ENCODE measurements at places on chromosomes 4 and X.

DNA sequence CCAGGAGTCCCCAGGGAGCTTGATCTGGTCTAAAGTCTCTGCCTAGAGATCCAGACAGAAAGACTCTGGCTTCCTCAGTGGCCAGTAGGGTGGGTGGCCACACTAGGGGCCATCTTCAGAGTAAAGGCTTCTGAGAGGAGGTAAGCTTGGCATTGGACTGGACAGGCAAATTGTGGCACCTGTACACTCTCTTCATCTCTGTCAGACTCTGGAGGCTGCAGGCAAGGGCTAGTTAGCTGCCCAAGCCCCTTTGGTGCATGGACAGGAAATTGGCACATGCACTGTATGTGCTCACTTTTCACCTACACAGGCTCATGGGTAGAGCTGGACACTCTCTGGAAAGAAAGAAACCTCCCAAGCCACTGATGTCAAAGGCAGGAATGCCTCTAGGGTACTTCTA is 142.8 kb downstream of the PJA1 start:
- no peak for DNase-seq

DNA sequence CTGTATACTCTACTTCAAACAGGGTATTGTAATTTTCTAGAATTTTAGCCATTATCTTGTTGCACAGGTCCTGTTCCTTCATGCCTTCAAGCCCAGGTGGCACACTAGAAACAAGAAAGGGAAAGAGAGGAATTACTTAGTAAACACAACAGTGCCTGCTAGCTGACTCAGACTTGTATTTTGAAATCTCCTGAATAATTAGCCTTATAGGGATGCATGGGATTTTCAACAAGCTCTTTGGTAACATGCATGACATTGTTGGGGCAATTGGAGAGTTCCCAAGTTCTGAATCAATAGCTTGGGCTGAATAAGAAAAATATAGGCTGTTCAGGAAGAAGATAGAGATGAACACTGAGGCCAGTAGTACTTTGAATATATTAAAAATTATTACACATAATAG is 118.8 kb downstream of the FAM13A start:
- no peak for DNase-seq

DNA sequence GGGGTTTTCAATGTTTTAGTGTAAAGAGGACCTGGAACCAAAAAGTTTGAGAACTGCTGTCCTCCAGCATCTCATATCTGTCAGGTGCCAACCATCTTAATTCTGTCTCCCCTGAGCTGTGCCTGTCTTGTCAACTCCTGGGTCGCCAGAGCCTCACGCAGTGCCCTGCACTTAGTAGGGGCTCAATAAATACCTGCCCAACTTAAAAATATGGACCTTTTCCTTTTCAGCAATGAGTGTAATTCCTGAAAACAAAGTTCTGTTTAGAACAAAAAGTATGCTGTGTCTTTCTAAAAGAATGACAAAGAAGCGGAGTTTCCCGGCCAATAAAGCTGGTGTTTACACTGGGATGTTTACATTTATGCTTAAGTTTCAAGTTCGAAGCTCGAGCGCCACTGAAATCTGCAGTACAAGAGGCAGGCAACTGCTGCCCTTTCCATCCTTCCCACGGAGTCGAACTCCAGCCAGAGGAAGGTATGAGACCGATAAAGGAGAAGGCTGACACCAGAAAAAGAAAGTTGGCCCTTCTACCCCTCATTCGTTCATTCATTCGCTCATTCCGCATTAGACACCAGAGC is 1.1 kb upstream of the HTATSF1 start:
- DNase-seq, result no peak

DNA sequence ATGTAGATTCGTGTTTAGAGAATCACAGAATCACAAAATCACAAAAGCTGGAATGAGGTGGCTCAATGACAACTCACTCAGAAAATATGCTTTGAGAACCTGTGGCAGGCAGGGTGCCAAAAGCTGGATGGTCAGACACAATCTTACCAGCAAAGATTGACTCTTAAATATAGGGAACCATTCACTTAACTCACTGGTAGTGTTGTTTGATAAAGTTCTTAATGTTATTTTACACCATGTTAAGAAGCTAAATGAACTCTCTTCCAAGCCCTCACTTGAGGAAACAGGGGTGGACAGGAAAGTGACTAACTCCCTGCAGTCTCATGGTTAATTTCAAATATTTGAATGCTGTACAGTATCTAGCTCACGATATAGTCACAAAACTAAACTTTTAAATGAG is 5.7 kb upstream of the SCOC start:
- DNase-seq, result no peak

DNA sequence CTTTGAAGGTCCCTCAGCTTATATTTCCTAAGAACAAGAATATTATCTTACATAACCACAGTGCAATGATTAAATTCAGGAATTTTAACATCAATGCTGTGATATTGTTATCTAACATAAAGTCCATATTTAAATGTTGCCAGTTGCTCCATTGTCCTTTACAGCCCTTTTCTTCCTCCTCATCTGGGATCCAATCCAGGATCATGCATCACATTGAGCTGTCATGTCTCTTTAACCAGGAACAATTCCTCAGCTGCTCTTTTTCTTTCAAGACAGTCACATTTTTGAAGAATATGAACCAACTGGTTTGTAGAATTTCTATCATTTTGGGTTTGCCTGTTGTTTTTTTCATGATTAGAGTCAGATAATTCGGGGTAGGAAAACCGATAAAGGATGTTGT is 12.0 kb downstream of the TMSB4X start:
- no peak for DNase-seq

- DNase-seq, result no peak
These were observed 30.5 kb downstream of the NELFA start for GRCh38 chr4:1978226-1978625.

DNA sequence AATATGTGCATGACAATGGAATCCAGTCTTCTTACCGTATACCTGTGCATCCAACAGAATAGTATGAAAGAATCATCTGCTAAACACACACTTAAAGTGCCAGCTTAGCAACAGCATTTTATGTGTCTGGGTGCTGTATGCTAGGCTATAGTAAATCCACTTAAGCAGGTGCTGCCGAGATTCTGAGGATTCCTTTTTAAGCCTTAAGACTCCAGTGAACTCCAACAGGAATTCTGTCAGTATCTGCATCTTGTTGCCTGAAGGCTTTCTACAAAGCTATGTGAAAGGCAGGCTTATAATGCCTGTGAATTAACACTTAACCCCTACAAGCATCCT is 1076.4 kb upstream of the PABPC4L start:
- DNase-seq, result no peak

DNA sequence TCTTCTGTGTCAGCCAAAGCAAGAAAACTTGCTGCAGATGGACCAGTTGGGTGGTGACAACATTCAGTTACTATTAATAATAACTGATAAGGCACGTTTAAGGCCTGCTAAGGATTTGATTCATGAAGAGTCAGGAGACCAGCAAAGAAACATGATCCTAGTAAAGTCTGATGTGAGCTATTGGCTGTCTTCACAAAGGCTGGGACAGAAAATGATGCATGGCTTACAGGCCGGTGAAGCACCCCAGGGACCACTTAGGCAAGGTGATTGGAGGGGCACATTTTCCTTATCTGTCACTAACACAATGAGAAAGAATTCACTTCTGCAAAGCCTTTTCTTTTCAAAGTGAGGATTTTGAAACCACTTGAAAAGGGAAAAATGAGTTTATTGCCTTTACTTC is 65.4 kb upstream of the TRPC3 start:
- DNase-seq, result no peak

GRCh38 chrX:150940844-150941495 is 42.2 kb upstream of the HMGB3 start:
- no peak for DNase-seq

DNA sequence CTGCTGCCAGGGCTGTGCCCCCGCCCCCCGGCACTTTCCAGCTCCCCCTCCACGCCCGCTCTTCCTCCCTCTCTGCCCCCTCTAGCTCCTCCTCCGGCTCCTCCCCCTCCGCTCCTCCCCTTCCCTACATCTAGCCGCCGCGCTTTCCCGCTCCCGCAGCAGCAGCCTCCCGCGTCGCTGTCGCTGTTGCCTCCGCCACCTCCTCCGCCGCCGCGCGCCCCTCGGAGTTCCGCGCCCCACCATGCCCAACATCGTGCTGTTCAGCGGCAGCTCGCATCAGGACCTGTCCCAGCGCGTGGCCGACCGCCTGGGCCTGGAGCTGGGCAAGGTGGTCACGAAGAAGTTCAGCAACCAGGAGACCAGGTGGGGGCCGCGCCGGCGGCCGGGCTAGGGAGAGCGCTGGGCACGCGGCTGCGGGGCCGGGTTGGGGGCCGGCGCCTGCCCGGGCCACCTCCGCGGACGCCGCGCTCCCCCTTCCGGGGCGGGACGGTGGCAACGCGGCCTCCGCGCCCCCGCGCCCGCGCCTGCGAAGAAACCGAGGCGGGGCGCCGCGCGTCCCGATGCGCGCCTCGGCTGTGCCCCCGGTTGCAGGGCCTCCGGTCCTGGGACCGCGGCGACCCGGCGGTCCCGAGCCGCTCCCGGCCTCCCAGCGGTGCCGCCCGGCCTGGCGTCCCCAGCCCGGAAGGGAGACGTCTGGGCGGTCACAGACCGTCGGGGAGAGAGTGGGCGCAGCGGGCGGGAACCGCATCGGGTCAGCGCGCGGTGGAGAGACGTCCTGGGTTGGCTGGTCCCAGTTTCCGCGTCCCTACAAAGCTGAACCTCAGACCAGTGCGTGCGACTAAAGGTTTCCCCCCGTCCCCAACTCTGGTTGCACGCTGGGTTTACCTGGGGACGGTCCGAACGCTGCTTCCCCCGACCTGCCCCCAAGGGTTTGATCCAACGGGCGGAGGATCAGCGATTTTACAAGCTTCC is at the start of gene PRPS2:
TSS of gene PRPS2 (plus strand) at position 156 of the 972 bp plus-strand sequence. CDS start at position 242, 86 bp downstream.
- DNase-seq, result no peak

DNA sequence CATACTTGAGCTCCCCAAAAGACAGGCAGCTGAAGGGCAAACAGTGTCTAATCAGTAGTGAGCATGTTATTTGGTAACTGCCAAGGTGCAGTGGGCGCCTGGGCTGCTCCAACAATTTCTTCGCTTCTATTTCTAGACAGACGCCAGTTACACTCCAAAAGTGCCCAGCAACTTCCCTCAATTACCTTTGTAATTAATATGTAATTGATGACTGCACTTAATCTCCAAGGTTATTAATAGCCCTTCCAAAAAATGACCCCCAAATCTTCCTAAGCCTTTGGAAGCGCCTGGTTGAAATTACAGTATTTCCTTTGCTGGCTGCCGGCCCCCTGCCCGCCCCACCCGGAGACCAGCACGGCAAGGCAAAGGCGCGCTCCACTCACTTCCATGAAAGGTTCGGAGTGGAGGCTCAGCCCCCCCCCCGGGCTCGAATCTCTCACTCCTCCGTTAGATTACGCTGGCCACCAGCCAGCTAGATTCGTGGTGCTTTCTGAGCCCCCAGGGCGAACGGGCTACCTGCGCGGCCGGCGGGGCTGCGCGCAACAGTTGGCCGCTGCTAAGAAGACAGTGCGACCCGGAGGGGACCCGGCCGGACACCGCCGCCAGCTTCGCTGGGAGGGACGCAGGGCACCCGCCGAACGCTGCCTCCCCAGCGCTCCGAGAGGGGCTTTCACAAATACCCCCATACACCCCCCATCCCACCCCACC is 1.9 kb downstream of the GPC4 start:
- no peak for DNase-seq

DNA sequence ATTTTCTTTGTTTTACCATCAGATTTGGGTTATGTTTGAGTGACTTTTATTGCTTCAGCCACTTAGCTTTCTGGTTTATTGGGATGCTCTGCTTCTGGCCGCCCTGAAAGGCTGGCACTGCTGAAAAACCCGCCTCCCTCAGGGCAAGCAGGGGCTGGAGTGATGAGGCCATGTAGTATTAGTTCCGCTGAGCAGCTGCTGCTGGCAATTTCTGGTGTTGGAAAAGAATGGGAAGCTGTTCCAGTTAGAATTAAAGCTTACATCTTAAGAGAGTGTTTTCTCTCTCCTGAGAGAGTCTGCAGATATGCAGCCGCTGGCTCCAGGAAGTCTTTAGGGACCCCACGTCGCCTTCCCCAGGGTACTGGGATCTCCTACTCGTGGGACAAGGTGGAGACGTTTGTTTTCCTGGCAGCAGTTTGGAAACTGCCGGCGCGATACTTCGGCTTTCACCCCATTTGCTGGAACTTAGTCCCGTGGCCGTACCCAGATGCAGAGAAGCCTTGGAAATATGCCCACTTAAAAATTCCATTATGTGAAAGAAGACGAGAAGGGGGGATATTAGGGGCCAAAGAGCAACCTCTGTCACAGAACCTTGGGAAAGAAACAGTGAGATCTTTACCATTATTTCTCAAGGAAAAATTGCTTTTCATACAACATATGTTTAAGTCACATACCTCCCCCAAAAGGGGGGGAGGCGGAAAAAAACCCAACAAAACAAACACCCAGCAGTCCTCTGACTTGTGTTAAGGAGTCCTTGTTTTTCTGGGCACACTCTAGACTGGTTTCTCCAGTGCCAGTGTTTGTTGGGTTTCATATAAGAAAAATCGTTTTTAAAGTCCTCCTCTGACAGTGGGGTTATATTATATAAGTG is 72.6 kb downstream of the TMEM131L start:
- no peak for DNase-seq

DNA sequence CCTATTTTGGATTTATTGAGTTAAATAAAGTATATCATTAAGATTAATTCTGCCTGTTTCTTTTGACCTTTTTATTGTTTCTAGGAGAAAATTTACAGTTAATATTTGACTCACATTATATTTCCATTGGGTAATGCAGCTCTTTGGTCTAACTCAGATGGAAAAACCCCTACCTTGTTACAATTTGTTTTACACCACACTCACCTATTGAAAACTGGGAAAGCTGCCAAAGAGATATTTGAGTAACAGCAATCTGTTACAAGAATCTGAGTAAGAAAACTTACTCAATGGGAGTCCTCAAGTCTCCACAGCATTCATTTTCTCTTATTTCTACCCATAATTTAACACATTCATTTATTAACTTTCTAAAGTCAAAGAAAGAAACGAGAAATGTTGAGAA is 108.0 kb upstream of the TLL1 start:
- no peak for DNase-seq

DNA sequence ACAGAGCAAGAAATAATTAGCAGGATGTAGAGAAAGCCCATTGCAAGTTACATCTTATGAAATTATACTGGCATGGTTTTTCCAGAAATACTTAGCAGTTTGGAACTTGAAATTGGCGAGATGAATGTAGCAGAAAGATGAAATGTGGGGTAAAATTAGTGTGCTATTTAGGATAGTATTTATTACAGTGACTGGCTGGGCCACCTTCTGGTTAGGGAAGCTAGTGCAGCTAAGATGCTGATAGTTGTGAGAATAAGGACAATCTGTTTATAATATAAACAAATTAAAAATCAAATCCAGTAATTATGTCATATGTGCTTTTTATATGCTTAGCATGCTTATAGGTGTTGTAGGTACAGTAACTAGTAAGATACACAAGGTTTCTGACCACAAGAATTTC is 74.8 kb downstream of the IL15 start:
- no peak for DNase-seq
